HCEC 1CT (cell line): ENCODE measurements at places on chromosomes 5 and 9.

- DNase-seq, result no peak
Measured at GRCh38 chr5:22471154-22471553, 382.0 kb downstream of the CDH12 start.

DNA sequence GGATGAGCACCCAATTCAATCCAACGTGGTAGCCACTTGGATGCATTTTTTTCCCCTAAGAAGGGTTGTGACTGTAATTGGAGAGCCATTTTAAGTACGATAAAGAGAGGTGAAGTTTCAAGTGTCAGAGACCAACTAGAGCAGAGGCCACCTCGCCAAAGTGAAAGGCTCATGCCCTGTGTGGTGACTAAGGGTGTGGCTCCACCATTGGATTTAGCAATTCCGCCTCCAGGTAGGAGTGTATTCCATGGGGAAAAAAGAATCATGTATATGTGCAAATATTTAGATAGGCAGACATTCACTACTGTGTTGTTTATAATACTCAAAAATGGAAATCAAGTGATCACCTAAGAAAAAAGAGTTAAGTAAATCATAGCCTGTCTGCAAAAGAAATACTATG is 53.1 kb upstream of the S1PR3 start:
- DNase-seq, result no peak

- DNase-seq, result no peak
Measured at GRCh38 chr5:96885518-96886338, 9.4 kb downstream of the ERAP2 start.

DNA sequence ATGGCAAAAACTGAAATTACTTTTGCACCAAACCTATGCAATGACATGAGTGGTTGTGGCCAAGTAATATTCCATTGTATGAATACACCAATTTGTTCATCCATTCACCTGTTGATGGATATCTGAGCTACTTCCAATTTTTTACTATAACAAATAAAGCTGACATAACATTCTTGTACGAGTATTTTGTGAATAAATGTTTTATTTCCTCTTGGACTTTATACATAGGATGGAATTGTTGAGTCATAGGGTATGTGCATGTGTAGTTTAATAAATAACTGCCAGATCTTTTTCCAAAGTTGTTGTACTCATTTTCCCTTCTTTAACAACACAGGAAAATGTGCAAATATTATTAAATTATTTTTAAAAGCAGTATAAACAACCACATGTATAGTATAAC is 146.1 kb upstream of the ZNF462 start:
- no peak for DNase-seq

- DNase-seq, result no peak
Measured at GRCh38 chr5:110297152-110297670, 429.3 kb downstream of the TMEM232 start.
